ENCODE measurements at places on chromosomes 6 and 20. TPM values are rescaled to one million over a fixed set of nuclear protein-coding genes. Genes with fewer than 3 reads are reported as not detected.

RSPH9 gene
- total RNA-seq: 0.11 TPM

SLC4A11 gene
- total RNA-seq: 0.14 TPM

LTB gene
- total RNA-seq: 1.6 TPM

ULBP2 gene
- total RNA-seq: 1.3 TPM

TNFAIP3 gene
- total RNA-seq: 6.8 TPM

VNN1 gene
- total RNA-seq: 2.2 TPM

FUT9 gene
- not detected for total RNA-seq

Data from Right ventricle myocardium inferior (tissue), 1 donor.